ENCODE measurements at places on chromosomes 3 and 15. TPM values are rescaled to one million over a fixed set of nuclear protein-coding genes. Genes with fewer than 3 reads are reported as not detected.

The CCDC39 gene
- under 0.01 TPM for total RNA-seq

The SLC12A1 gene
- total RNA-seq = under 0.01 TPM

The DNAH12 gene
- total RNA-seq = not detected

The TRIP4 gene
- total RNA-seq = 6.7 TPM

The ZPLD1 gene
- total RNA-seq = 1.1 TPM

The ARGFX gene
- total RNA-seq = not detected

The UCN2 gene
- 9.9 TPM for total RNA-seq

The OIP5 gene
- 27.9 TPM for total RNA-seq

The NLGN1 gene
- total RNA-seq = 3.5 TPM

The THSD4 gene
- 51.3 TPM for total RNA-seq

The TNFAIP8L3 gene
- 0.98 TPM for total RNA-seq

The CASR gene
- not detected for total RNA-seq

The CISH gene
- total RNA-seq = 5.3 TPM

The FMN1 gene
- total RNA-seq = 0.33 TPM

The CEMIP gene
- total RNA-seq = 0.51 TPM

The ADAMTSL3 gene
- total RNA-seq = 0.49 TPM

The TMEM108 gene
- total RNA-seq = 2.4 TPM

The SLC28A2 gene
- total RNA-seq = not detected

The GOLGA6B gene
- not detected for total RNA-seq

The ACP3 gene
- total RNA-seq = 1.5 TPM

The ALDH1L1 gene
- total RNA-seq = 0.25 TPM

The BSN gene
- total RNA-seq = 1.1 TPM

The FRMD5 gene
- total RNA-seq = 10.8 TPM

The CTDSPL gene
- total RNA-seq = 20.4 TPM

The LRRC2 gene
- 0.16 TPM for total RNA-seq

The TRIM42 gene
- not detected for total RNA-seq

The ADGRG7 gene
- total RNA-seq = not detected

The PEAK1 gene
- 15.6 TPM for total RNA-seq

The PODXL2 gene
- total RNA-seq = 13.0 TPM

The IL12A gene
- 3.6 TPM for total RNA-seq
